ENCODE measurements at places on chromosomes 5 and 9.

DNA sequence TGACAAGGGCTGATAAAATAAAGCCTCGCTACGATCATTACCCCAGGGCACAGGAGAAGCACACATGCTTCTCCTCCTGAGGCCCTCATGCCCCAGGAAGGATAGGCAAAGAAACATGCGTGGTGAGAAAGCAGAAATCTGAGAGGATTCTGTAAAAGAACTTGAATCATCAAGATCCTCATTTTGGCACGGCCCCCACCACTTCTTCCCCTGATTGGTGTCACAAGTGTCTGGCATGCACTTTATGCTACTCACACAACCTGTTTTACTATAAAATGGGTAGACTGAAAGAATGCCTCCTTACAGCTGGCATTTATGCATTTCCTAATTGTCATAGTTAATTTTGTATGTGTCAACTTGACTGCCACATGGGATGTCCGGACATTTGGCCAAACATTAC, 32.1 kb downstream of the PCA3 start:
- no peak for DNase-seq

GRCh38 chr5:89350684-89351083, 467.7 kb upstream of the MEF2C start:
- DNase-seq: no peak

DNA sequence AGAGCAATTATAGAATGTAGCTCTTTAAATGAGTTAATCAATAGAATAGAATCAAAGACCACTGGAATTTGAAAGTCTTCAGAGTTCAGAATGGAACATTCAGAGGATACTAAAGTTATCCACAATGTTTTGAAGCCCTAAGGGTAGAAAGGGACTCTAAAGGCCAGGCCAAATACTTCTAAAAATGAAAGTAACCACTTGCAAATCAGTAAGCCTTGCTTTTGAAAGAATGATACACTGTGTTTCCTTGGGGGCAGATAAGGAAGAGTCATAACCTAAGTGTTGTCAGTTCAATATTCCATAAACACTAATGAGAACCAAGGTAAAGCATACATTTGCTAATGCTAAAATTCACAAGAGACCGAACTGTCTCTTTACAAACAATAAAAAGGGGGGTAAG, 813.5 kb downstream of the PTPRD start:
- no peak for DNase-seq

GRCh38 chr5:72531496-72532190, 24.4 kb upstream of the ZNF366 start:
- DNase-seq: no peak

DNA sequence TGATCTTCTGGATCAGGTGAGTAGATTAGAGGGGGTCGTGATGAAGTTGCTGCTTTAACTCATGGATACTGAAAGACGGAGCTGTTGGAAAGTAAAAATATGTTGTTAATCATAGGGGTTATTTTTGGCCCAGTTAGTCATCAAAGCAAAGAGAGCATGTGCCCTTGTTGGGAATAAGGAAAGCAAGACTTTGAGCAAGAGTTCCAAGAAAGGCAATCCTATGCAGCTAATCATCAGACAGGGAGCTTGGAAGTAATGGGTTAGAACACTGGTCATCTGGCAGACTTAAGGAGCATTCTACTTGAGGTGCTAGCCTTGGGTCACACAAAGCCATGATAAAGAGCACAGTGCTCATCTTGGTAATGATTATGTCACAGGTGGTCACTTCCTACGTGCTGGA, 18.3 kb downstream of the ASPN start:
- DNase-seq: no peak

DNA sequence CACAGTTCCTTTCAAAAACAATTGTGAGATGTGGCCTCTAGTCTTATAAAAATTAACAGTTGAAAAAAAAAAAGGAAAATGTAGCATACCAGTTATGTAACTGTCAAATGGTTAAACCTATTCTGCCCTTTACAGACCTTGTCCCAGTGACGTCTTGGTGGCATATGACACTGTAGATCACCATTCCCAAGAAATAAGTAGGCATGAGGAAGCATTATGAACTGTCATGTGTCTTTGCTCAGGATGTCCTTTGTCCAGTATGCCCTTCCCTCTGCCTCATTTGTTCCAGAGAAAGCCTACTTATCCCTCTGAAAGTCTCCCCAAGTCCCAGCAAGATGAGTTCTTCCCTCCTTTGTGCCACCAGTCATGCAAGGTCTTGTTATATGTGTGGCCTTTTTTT, 63.2 kb downstream of the PAM start:
- DNase-seq: no peak

- no peak for DNase-seq
Observed at GRCh38 chr5:77957-78804, 13.8 kb upstream of the PLEKHG4B start.
